ENCODE measurements at places on chromosomes 1 and 21.

GRCh38 chr1:185318431-185319138 lies 1.5 kb upstream of the IVNS1ABP start:
- no peak for DNase-seq

DNA sequence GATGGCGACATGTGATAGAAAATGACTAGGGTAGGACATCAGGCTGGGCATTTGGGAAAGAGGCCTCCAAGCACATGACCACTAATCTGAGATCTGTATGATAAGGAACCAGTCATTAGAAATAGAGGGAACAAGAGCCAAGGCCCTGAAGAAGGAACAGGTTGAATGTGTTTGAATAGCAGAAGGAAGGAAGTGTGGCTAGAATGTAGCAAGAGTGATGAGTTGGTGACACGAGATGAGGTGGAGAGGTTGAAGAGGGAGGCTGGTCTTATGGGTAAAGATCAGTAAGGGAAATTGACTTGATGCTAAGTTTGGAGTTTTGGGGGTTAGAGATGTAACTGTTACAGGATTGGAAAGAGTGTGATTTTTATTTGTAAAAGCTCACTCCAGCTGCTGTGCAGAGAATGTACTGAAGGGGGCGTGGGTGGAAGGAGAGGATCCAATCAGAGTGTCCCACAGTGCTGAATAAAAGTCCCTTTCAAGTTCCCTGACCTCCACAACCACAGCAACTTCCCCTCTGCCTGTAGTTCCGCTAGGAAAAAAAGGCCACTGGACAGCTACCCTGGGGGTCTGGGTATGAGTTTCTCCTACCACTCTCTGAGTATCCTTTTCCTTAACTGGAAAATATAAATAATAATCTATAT lies 295.0 kb downstream of the OMA1 start:
- no peak for DNase-seq

DNA sequence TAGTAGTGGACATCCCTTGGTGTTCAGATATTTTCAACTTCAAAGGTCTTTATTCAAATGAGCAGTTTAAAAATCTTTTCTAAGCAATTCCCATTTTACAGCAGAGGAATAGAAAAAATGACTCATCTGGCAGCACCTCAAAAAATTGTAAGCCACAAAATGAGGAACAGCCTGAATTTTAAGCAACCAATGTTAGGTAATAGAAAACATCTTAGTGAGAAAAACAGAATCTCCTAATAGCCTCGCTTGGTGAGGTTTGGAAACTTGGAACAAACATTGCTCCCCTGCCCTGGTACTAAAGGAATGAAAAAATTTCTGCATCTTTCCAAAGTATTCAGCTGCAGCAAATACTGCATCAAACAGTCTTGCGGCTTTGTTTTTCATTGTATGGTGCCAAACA lies 264.4 kb downstream of the NTNG1 start:
- no peak for DNase-seq

GRCh38 chr1:180435566-180435965 lies 66.8 kb downstream of the ACBD6 start:
- no peak for DNase-seq

DNA sequence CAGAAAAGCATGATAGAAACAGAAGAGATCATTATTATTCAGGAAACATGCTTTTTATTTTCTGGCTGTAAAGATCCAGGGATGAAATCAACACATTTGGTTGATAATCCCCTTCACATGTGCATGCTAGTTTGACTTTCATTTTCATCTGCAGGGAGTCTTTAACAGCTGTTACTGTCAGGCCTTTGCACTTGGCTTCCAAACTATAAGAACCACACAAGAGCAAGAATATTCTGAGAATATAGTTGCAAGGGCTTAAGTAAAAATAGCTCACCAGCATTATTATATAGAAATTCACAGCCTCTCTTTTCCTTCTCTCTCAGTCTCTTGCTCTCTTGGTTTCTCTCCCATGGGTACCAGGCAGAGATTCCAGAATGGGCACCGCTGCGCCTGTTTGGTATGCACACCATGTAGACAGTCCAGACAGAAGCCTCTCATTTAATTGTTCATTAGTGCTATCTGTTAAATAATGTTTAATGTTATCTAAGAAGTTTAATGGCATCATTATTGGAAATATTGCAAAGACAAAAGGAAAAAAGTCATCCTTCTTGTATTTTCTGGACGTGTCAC lies 622.3 kb upstream of the PLXNA2 start:
- no peak for DNase-seq

DNA sequence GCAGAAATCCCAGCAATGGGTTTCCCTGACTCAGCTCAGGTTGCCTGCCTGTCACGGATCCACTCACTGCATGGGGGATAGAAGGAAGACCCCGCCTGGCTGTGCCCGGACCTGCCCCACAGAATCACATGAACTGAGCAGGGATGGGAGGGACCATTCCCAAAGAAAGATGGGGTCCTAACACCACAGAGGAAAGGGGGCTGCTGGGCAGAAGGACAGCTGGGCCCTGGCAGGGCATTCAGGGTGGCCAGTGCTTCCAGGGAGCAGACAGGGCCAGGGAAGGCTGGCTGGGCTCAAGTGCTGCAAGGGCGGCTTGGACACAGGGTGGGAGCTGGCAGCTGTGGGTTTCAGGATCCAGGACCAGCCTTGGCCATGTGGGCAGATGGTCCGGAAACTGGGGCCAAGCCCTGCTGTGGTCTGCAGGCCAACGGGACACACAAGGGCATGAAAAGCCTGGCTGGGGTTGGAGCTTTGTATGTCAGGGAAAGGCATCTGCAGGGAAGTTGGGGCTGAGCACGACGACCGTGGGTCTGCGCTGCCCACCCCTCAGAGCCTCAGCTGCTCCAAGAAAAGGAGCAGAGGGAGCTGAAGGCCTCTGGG lies 723.9 kb downstream of the PTPRU start:
- DNase-seq, result no peak

DNA sequence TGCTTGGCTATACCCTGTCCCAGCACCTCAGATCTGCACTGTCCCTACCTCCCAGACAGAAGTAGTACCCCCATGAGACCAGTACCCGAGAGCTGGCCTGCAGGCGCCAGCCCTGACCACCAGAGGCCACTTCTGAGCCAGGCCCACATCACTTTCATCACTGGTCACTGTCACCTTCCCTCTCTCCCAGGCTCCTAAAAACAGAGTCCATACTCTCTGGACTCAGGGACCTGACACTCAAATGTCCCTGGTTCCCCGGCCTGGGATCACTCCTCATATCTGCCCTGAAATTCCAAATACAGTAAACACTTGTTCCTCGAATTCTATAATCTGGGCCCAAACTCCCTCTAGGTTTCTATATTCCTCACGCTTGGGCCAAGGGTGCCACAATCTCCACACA lies 18.7 kb downstream of the TMEM53 start:
- DNase-seq, result no peak

DNA sequence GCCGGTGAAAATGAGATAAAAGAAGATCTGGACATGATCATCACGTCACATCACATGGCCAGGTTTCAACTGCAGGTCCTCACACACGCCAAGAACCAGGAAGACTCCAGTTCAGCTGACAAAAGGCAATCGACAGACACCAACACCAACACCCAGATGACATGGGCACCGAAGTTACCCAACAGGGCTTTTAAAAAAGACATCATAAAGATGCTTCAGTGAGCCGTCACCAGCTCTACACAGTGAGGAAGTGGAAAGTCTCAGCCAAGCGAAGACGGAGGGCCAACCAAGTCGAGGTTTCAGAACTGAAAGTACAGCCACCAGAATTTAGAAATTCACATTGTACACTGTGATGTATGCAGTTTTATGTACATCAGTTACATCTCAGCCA lies 154.3 kb upstream of the COL6A1 start:
- no peak for DNase-seq

GRCh38 chr1:37795340-37796125 lies 1.9 kb downstream of the MANEAL start:
- DNase-seq, result no peak

All from T-helper 22 cell (primary cell).